ENCODE measurements at places on chromosomes 16 and 17.

GRCh38 chr17:16905593-16906191, 66.2 kb downstream of the TNFRSF13B start:
- peak; percentile 12 for DNase-seq

GRCh38 chr17:44598932-44599297, 41.6 kb downstream of the FZD2 start:
- no peak for DNase-seq

DNA sequence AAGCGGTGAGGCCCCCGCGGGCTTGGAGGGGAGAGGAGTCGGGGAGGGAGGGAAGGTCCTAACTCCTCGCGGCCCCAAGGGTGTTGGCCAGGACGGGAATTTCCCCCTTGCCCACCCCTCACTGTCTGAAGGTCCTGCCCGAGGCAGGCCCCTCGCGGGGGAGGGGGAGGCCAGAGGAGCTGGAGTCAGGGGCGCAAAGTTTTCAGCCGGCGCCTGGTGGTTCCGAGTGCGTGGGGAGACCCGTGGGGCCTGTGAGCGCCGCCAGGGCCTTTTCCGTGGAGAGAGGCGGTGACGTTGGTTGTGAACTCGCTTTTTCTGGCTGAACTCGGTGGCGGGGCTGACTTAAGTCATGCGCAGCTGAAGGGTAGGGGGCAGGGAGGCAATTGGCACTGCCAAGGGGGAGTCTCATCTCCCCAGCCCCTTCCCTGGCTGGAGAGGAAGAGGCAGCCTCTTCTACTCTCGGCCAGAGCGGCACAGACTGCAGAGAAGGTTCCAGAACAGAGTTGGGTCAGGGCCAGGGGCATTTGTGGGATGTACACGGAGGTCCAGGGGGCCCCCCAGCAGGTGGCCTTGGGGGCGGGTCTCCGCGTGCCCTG, 1.5 kb downstream of the CACNA1H start:
- no peak for DNase-seq

GRCh38 chr17:65071861-65072260, 15.3 kb upstream of the GNA13 start:
- DNase-seq, result no peak

DNA sequence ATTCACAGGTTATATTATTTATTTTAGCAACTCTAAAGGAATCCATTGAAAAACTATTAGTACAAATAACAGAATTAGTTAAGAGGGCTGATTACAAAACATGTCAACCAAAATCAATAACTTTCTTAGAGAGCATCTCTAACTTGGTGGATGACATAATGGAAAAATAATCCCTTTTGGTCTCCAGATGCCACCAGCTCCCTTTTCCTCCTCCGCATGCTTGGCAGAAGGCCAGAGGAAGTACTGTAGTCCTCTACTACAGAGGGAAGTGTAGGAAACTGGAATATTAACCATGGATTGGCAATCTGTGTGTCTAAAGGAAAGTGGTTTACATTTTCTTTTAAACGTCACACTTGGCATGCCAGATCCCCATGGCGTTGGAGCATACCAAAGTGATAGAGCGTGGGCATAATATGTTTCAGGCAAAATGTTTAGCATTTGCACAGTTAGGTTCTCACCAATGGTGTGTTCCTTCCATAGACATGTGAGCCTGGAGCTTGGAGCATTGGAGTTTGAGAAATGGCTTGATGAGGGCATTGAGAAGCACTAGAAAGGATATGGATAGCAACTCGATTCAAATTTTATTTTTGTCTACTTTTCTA, 106.3 kb downstream of the PRKCB start:
- DNase-seq, result no peak

DNA sequence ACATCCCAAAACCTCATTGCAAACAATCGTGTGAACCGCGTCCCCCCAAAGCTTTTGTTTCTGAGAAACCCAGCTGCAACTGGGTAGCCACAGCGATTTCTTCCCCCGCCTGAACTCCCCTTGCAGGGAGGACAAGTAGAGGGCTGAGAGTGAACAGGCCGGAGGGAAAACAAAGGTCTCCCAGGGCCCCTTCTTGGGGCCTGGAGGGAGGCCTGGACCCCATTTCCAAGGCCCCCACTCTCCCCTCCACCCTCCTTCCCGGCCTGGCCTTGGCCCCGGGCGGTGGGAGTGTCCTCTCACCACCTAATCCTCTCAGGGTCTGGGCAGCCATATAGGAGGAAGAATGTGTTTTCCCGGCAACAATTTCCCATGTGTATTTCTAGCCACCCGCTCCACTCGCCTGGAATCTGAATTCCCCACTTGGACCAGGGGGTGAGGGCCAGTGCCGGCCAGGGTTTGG, 2.6 kb downstream of the GLIS2 start:
- no peak for DNase-seq

DNA sequence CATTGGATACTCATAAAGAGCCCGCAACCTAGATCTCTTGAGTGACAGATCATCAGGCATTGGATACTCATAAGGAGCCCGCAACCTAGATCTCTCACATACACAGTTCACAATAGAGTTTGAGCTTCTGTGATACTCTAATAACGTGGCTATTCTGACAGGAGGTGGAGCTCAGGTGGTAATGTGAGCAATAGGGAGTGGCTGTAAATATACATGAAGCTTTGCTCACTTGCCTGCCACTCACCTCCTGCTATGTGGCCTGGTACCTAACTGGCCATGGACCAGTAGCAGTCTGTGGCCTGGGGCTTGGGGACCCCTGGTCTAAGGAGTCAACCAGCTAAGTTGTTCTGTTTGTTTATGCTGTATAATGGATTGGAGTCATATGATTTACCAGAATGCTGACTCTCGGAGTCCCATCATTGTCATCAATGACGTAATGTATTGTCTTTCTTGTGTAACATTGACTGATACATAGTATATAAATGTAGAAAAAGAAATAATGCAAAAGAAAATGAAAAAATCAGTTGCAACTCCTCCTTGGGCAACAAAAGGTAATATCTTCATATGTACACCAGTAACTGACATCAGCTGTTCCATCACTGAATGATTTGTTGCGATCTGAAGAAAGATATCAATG, 17.5 kb downstream of the ABCA9 start:
- no peak for DNase-seq

GRCh38 chr16:85678821-85679220, 9.9 kb downstream of the GINS2 start:
- no peak for DNase-seq

- no peak for DNase-seq
Measured at GRCh38 chr17:76000016-76000754, 470 bp upstream of the CDK3 start.

DNA sequence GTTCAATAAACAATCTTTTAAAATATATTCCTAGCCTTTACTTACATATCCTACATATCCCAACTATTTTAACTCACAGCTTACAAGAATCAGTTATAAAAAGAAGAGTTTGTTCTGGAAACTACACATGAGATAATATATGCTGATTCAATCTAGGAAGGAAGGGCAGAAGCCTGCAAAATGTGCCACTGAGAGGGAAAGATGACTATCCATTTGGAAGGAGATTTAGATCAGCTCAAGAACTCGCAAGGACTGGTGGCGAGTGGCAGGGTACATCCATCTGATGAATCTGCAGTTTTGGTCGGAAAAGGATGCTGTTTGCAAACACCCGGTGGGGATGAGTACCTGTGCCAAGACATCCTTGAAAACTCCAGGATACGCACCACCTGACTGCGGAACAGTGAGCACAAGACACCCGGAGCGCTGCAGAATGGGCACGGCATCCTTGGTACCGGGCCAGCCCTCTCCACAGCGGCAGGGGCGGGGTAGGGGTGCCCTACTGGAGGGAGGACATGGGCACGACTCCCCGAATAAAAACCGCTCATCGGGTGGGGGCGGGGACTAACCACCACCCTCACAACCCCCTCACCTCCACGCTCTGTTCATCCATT, 723 bp downstream of the TRIM37 start:
- peak; percentile 10 for DNase-seq
